ENCODE measurements at places on chromosomes 13 and 19.

DNA sequence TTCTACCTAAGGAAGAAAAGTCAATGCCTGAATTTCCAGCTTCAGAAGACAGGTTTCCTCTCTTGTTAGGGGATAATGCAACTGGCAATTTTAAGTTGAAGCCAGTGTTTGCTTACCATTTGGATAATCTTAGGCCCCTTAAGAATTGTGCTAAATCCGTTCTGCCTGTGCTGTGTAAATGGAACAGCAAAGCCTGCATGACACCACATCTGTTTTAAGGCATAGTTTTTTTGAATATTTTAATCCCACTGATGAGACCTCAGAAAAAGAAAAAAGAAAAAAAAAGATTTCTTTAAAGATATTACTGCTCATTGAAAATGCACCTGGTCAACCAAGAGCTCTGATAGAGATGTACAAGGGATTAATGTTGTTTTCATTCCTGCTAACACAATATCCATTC, 419.2 kb downstream of the SLITRK6 start:
- no peak overlapping the region for H3K4me3 ChIP-seq

- H3K27me3 ChIP-seq, result peaks cover 51% of the 10 kb centered on the region
- H3K4me1 ChIP-seq, result peaks cover 4% of the 10 kb centered on the region
- no peak overlapping the region for H3K4me3 ChIP-seq
- DNase-seq, result no peak
These were observed 17.1 kb upstream of the ZSCAN4 start for GRCh38 chr19:57651654-57651996.

DNA sequence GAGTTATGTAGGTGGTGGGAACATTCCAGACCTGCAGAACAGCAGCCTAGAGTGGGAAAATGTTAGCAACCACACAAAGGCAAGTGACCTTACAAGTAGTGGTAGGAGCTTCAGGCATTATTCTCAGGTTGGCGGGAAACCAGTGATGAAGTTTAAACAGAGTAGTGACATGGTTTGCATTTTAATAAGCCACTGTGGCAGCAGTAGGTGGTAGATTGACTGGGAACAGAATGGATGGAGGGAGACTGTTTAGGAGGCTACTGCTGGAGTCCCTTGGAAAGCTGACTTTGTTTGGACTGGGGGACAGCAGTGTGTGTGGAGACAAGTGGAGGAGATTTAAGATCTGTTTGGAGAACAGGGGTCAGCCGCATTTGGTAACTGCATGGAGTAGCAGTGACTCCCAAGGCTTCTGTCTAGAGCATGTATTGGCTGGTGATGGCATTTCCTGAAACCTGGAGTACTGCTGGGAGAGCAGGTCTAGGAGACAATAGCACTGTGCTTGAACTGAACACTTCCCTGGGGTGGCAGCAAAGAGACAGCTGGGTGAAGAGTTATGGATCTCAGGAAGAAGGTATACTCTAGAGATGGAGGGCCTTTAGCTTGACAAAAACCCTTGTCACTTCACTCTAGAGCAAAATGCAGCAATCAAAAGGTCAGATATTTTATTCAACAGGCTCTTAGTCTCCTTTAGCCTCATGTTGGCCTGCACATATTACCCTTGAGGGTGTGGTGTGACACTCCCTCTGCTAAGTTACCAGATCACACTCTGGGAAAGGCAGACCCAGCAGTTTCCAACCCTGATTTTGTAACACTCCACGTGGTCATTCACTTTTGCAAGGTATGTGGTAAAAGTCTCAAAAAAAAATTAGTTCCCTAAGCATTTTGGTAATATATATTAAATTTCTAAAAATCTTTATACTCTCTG, 70.3 kb downstream of the DHRS12 start:
- no peak overlapping the region for H3K4me3 ChIP-seq
- DNase-seq, result no peak
- H3K4me1 ChIP-seq, result peaks cover 2% of the 10 kb centered on the region
- peaks cover 7% of the 10 kb centered on the region for H3K36me3 ChIP-seq

- no peak overlapping the region for H3K4me3 ChIP-seq
- H3K27me3 ChIP-seq, result peaks cover 27% of the 10 kb centered on the region
- no peak for DNase-seq
- no peak overlapping the region for H3K27ac ChIP-seq
These were observed 7.9 kb upstream of the KLK8 start for GRCh38 chr19:51009061-51009891.

- no peak for DNase-seq
- no peak overlapping the region for H3K27ac ChIP-seq
- no peaks in the 10 kb centered on the region for H3K4me1 ChIP-seq
- no peaks in the 10 kb centered on the region for H3K36me3 ChIP-seq
- no peak overlapping the region for H3K4me3 ChIP-seq
These were observed 368.2 kb upstream of the SLITRK5 start for GRCh38 chr13:87302931-87303330.

Data from naive B cell (primary cell).